ENCODE measurements at places on chromosomes 16 and 17.

- DNase-seq, result no peak
Observed at GRCh38 chr16:53865494-53865863, 161.5 kb downstream of the FTO start.

- no peak for DNase-seq
Observed at GRCh38 chr16:67230809-67231660, 4.1 kb downstream of the TMEM208 start.

DNA sequence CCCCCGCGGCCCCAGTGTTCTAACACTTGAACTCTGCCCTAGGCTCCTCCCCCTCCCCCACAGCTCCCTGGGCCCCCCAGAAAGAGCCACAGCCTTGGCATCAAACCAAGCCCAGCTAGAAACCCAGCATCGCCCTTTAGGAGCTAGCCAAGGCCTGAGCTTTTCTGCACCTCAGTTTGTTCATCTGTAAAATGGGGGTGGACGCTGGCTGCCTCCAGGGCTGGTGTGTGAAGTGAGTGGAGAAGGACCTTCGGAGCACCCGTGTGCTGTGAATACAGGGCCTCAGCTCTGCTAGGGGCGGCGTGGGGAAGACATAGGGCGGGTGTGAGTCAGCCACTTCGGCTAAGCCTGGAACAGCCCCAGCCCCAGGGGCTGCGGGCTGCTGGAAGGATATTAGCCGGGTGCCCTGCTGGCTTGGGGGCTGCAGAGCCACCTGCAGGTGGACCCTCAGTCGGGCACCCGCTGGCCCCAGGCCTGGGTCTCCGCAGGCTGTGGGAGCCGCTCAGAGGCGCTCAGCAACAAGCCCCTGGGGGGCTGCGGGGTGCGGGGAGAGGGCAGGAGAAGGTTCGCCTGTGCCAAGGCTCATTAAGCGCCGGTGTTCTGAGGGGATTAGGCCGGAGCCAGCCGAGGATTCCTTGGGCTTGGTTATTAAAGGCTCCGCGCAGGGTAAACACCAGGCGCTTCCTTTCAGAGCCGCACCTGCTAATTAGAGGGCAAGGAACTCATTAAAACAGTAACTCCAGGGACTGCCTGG lies 217.0 kb upstream of the CIBAR2 start:
- no peak for DNase-seq

DNA sequence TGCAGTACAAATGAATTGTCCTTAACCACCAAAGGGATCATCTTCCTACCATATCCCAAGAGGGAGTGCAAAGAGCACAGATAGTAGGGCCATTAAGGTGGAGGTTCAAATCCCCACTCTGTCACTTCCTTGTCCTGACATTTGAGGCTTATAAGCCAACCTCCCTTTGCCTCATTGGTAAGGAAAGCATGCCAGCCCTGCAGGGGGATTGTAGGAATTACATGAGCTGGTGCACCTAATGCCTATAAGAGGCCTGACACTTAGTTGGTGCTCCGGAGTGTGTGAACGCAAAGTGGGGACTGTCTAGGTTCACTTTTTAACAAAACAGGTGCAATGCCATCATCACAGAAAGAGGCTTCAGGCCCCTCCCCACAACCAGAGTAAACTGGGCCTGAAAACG lies 374.4 kb downstream of the SNX29 start:
- DNase-seq, result no peak

- DNase-seq, result no peak
Observed at GRCh38 chr16:21205303-21205702, 6.1 kb downstream of the ZP2 start.

Measured in activated T-cell treated with anti-CD3 and anti-CD28 coated beads, Interleukin-2, amount 50 U/mL, for 1 hour (primary cell).